ENCODE measurements at places on chromosomes 6 and 20.

DNA sequence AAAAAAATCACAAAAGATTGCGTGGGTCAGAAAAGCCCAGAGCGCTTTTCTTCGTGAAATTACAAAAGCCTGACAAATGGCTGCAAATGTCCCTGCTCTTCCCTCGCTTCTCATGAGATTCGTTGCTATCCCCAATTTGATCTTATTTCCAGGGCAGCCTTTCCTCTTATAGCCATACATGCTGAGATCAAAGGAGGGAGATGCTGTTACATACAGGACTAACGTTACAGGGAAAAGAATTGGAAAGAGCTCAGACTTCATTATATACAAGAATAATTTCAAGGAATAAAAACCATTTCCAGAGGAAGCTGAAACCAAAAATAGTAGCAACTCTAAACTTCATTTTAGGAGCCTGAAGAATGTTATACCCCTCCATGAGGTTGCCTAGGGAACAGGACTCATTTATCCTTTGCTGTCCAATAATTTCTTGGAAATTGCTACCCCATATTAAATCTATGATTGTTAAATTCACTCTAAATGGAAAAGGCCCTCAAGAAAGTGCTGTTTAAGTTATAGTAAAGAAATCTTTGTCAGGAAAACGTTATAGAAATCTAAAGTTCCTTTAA, 81.0 kb downstream of the METTL24 start:
- DNase-seq, result no peak

DNA sequence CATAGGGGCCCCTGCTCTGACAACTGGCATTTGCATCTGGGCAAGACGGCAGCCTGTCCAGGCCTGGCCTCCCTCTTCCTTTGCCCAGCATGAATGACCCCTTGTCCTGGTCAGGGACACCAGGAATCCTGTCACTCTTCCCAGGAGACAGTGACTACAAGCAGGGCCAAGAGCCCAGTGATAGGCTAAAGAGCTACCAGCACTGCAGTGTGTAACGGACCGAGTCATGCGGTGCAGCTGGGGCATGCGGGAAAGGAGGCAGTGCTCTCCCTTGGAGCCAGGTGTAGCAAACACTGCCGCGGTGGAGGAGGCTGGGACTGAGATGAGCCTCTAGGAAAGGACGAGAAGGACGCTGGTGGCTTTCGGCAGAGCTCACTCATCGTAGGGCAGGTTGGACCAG, 38.7 kb upstream of the DSP start:
- no peak for DNase-seq

- peak; percentile 64 for DNase-seq
These were observed 29.7 kb downstream of the RPF2 start for GRCh38 chr6:111011360-111012142.

DNA sequence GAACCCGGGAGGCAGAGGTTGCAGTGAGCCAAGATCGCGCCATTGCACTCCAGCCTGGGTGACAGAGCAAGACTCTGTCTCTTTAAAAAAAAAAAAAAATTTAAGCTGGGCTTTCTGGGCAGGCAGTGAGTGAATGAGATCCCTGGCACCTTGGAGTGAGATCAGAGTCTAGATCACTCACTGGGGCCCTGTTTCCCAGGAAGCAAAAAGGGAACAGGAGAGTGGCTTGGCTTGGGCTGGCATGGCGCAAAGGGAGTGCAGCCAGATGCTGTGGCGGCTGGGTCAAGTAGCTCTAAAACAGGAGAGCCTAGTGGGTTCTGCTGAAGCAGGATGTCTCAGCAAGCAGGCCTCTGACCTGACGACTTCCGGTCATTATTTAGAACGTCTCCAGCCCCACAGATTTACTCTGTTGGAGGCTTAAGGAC, 10.4 kb downstream of the PLCG1 start:
- DNase-seq, result no peak

DNA sequence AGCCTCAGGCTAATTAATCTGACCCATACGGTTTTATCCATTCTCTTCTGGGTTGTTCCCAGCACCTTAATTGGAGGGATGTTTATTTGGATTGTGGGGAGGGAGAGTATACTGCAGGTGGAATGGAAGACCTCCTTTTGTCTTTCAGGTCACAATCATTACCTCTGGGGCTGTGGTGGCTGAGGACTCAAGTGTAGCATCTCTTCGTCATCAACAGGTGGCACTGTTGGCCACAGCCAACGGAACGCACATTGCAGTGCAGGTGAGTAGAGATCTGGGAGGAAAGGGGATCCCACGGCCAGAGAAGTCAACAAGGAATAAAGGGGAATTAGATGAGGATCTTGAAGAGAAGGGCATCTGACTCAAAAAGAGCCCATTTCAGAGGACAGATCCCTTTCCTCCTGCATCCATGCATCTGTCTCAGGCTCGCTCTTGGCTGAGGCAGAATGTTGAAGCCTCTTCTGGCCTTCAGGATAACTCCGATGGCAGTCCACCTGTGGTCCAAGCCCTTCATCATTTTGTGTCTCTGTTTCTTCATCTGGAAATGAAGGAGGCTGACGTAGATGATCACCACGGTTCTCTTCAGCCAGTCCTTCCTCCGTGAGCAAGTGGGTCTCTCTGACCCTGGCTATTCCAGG, 3.2 kb upstream of the DEF6 start:
- peak; percentile 44 for DNase-seq

DNA sequence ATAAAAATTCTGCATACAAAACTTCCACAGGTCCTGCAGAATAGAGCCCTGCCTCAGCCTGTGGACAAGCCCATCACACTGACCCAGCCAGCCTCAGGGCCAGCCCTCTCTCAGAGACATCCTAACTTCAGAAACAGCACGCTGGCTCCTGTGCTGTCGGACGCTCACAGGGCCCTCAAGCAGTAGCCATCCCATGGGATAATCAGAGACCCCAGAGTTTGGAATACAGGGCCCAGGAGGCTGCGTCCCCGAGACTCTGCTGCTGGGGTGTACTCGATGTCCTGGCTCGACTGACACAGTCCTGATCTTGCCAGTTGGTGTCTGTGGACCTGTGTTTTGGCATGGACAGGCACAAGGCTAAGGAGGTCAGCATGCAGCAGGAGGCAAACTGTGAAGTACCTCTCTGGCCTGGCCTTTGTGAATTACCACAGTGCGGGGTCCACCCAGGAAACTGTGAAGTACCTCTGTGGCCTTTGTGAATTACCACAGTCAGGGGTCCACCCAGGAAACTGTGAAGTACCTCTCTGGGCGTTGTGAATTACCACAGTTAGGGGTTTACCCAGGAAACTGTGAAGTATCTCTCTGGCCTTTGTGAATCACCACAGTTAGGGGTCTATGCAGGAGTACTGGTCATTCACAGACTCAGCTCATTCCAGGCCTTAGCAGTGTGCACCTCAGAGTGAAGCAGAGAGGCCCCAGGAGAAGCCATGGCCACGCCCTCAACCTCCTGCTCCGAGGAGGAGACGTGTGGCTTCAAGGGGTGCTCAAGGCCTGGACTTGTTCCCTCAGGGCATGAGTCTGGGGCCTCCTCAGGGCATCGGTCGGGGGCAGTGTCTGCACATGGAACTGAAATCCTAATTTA, 212.4 kb downstream of the SYNDIG1 start:
- DNase-seq, result no peak

GRCh38 chr6:124546601-124547000, 415.6 kb upstream of the RNF217 start:
- peak; percentile 57 for DNase-seq

DNA sequence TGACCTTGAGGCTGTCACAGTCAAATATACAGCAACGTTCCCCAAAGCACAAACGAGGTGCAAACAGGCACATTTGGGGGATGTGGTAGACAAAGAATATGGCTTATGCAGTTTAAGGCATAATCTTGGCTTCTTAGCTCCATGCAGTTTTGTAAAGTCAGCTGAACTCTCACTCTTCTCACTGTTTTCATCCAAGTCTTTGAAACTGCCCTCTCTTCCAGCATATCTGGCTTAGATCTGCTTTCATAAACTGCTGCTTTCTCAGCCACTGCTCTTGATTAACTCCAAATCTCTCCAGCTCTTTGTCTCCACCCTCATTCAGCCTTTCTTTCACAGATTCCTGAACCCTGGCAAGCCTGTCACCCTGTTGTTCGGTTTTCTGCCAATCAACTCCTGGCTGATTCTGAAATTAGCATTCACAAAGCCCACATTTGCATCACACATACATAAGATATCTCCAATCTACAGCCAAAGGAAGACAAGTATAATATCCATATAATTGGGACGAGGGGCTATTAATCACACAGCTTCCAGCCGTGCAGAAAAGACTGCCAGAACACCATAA, 301.1 kb upstream of the RNF217 start:
- no peak for DNase-seq

DNA sequence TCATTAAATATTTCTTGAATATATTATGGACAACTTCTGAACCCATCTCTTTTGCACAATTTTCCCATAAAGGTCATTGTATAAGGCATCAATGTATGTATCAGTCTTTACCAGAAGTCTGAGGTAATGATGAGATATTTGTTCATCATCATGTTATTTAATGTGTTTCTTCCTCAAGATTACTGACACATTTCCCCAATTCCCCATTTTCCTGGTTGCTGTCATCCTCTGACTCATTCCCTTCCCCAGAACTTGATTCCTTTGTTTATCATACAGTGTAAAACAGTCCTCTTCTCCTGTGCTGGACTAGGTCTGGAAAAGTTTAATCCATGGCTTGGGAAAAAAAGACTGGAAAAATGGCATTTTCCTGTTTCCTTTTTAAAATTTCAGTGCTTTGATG, 107.9 kb upstream of the FLRT3 start:
- DNase-seq, result no peak

DNA sequence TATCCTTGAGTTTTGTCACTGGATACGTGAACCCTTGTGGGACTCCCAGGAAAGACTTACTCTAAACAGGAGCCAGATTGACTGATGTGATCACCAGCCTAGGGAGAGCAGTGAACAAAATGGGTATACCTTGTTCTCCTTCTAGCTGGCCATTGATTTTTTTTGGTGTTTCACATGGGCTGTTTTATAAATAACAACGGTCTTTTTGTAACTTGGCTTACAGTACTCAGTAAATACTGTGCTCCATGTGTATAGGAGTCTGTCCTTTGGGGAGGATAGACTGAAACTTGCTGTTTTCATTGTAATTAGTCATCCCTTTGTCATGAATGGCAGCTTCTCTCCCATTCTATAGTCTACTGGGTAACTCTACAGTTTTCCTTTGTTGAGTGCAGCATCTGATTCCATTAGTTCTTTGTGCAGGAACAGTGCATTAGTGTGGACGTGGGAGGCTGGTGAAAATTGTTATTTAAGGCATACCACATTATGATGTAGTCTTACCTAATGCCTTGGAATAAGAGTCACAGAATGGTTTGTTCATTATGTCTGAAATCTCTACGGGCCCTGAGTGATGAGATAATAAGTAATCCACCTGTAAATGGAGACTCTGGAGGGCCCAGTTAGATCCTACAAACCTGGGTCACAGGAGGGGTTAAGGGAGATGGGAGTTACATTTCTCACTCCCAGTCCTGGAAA, 89.5 kb downstream of the TIAM2 start:
- no peak for DNase-seq

DNA sequence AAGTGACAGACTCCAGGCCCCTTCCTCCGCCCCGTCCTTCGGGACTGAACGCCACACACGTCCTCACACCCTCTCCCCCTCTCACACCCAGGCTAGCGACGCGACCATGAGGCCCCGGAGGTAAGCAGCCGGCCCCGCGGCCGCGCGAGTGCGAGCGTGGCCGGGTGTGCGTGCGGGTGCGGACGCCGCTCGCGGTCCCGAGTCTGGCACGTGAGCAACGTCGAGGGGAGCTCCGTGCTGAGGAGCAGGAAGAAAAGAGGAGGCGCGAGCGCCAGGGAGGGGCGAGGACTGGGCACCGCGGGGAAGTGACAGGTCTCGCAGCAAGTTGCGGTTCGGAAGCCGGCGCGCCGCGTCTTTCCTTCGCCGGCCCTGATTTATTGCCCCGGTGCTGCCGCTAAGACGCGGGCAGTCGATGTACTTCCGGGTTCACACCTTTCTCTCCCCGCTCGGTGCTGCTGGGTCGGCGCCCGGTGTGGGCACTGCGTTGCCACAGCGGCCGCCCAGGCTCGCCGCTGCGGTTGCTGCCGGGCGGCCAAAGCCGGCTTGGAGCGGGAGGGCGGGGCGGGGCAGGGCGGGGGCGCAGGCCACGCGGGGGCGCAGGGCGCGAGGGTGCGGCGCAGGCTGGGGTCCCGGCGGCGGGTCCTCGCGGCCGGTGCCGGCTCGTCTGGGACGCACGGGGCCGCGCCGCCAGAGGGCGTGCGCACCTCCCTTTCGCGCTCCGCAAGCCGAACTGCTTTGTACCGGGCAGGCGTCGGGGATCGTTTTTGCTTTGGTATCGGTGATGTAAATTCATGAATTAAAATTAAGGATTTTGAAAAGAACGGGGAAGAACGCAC, 15.8 kb upstream of the LIN28B start:
- DNase-seq, result peak; percentile 13

DNA sequence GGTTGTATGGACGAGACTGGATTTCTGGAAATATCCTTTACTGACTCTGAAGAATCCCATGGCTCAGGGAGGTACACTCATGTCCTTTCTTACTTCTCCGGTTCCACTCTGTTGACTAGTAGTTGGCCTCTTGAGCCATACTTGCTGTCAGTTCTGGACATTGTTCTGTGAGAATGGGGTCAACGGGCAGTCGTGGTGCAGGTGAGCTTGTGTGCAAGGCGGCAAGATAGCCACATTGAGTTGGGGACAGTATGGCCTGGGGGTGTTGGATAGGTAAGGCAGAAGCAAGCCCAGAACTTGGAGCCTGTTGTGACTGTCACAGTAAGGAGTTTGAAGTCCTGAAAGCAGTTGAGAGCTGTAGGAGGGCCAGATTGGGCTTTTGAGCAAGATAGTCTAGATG, 13.5 kb upstream of the SLC22A1 start:
- no peak for DNase-seq

- no peak for DNase-seq
These were observed 221.0 kb downstream of the SYNDIG1 start for GRCh38 chr20:24690408-24690807.

GRCh38 chr20:58112017-58112781, 116.3 kb downstream of the ANKRD60 start:
- no peak for DNase-seq

DNA sequence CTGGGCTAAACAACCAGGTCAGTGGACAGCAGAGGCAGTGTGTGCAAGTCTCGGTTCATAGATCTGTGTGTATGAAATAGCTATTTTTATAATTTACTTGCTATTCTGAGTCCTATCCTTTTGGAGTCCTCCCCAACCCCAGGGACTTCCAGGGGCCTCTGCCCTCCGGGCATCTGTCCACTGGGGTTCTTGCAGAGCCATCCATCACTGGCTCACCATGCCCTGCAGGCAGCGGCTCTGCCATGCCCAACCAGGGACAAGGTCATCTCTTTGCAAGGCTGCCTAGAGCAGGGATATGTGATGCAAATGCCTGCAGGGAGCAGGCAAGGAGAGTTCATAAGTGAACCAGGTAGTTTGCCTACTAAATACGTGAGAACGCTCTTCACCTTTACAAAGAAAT, 10.5 kb upstream of the BEND3 start:
- no peak for DNase-seq

DNA sequence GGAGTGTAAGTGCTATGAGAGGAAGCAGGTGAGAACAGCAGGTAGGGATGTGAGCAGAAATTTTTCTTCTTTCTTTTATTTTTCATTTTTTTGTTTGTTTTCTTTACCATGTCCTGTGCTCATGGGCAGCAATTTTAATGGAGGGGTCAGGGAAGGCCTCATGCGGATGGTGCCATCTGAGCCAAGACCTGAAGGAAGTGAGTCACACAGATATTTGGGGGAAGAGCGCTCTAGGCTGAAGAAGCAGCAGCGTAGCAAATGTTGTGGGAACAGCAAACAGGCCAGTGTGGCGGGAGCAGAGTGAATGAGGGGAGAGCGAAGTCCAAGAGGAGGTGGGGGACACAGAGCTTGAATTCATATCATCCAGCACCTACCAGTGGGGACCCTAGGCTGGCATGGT, 12.7 kb downstream of the SPDEF start:
- no peak for DNase-seq

GRCh38 chr6:87012035-87012434, 74.7 kb downstream of the HTR1E start:
- no peak for DNase-seq
